Natural killer cell (primary cell): ENCODE measurements at places on chromosomes 2 and 18.
A peak's percentile ranks its signal among the peaks of the same experiment; 100 is the strongest.

GRCh38 chr2:184620367-184620766 lies 22.0 kb downstream of the ZNF804A start:
- DNase-seq, result no peak

DNA sequence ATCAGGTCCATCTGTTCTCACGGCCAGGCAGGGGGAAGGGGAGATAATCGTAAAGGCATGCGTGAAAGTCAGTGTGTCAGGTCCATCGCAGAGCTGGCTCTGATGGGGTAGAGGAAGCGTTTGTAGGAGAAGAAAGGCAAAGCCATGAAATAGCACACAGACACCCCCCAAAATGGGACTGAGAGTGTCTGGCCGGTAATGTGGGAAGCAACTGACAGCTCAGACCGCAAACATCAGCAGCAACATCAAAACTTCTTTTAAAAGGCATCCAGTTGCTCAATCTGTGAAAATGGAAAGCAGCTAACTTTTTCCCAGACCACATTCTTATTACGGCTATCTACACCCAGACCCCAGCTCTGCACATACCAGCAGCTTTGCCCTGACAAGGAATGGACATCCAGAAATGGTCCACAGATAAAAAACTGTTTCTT lies 232.6 kb downstream of the EN1 start:
- no peak for DNase-seq

- DNase-seq, result no peak
Measured at GRCh38 chr2:238075397-238075796, 14.6 kb downstream of the SCLY start.

- DNase-seq, result no peak
Measured at GRCh38 chr2:73904952-73905351, 12.1 kb downstream of the ACTG2 start.

GRCh38 chr2:191597186-191597751 lies 80.7 kb upstream of the NABP1 start:
- DNase-seq, result no peak

- DNase-seq, result no peak
Measured at GRCh38 chr18:33983126-33983525, 241.6 kb downstream of the NOL4 start.

GRCh38 chr18:45482286-45482685 lies 133.0 kb upstream of the SLC14A2 start:
- DNase-seq, result no peak

- no peak for DNase-seq
Measured at GRCh38 chr2:48588745-48589144, 28.9 kb upstream of the GTF2A1L start.

GRCh38 chr2:145815933-145816332 lies 1296.0 kb upstream of the ZEB2 start:
- DNase-seq, result no peak

- no peak for DNase-seq
Measured at GRCh38 chr2:7265286-7265685, 348.1 kb downstream of the RNF144A start.

DNA sequence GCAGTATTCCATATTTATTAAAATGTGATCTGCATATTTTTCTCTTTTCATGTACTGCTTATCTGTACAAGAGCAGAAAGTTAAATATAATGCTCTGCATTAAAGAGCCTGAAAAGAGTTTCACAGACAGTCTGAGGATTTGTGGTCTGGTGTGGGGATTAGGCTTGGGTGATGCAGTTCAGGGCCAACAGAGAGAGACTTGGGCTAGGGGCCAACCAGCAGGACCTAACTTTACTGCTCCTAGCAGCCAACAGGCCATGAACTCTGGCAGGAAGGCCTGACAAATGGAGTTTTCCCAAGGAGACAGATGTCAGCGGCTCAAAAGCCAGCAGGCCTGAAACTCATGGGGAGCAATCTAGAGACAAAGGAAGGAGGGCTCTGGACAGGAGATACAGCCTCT lies 169.6 kb downstream of the LRRTM1 start:
- DNase-seq, result no peak

- no peak for DNase-seq
Measured at GRCh38 chr2:178386986-178387597, 63.9 kb downstream of the PRKRA start.

DNA sequence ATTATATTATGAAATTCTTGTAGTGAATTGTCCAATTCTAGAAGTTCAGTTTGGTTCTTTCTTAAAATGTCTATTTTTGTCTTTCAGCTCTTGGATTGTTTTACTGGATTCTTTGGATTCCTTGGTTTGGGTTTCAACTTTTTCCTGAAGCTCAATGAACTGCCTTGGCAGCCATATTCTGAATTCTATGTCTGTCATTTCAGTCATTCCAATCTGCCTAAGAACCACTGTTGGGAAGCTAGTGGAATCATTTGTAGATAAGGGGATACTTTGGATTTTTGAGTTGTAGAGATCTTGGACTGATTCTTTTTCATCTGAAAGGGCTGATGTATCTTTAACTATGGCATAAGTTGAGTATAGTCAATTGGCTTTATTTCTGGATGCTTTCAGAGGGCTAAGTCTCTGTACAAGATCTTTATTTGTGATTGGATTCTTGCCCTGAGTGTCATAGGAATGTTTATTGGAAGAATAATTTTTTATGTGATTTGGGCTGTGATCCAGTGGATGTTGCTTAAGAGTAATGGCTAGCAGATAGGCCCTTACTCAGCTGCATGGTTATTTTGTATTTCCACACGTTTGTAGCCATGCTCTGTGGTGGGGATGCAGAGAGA lies 42.3 kb downstream of the SERPINB7 start:
- DNase-seq, result no peak

DNA sequence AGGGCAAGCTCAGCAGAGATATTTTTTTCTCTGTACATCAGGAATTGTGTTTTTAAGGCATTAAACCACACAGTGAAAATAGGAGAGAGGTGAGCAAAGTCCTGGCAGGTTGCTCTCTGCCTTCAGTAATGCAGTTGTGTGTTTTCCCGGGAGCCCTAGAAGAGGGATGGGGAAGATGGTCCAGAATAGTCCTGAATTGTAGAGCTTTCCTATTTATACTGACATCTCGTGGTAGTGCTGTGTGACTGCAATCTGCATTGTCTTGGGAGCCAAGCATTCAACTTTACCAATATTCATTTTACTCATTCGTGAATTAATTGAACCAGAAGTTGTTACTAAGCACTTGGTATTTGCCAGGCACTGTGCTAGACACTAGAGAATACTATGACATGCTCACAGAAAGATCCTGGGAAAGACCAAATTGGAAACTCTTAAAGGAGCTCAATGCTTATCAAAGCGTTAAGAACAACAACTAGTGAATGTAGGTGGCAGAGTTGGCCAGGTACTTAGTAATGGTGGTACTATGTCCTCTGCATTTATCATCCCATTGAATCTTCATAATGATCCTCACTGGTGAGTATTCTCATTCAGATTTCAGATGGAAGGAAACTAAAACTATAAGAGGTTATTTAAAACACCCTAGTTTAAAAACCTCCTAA lies 214.6 kb downstream of the TRIB2 start:
- DNase-seq, result peak; percentile 54

DNA sequence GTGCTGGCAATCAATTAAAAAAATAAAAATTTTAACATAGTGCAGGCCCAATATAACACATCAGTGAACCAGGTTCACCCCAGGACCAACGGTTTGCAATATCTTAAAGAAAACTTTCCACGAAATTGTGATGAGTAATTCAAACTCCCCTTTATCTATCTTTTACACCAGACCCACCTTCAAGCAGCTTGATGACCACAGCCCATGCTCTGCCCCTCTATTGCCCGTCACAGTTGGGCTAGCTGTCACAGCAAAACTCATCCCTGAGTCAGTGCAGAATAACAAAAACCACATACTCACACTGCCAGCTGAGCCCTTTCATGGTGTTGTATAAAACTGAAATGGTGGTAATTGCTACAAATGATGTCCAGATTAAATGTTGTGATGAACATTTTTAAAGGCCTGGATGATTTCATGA lies 112.5 kb upstream of the CREB1 start:
- peak; percentile 16 for DNase-seq

DNA sequence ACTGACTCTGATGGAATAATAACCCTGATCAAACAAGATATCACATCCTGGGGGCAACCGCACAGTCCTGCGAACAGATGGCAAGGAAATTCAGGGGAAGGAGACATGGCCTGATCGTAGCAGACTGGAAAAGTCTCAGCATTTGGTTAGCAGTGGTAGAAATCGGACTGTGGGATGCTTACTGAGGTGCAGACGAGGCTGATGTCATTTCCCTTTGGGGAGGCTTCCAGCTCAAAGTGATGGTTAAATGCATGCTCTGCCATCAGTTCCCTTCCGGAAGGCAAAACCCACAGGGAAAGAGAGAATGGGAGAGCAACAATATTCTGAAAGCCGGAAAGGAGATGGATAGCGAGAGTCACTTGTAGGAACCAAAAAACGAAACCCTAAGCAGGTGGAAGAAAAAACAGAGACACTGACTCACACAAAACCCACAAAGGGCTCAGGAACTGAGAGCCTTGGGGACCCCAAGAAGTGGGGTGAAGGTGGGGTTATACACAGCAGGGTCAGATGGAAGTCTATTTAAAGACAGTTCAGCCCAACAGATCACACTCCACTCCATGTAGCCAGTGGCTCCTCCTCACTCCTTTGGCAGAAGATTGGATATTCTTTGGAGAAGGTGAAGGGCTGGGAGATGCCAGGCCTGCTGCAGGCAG lies 93.1 kb downstream of the INPP5D start:
- DNase-seq, result no peak

- DNase-seq, result no peak
Measured at GRCh38 chr2:27990030-27990590, 99.6 kb downstream of the BABAM2 start.

DNA sequence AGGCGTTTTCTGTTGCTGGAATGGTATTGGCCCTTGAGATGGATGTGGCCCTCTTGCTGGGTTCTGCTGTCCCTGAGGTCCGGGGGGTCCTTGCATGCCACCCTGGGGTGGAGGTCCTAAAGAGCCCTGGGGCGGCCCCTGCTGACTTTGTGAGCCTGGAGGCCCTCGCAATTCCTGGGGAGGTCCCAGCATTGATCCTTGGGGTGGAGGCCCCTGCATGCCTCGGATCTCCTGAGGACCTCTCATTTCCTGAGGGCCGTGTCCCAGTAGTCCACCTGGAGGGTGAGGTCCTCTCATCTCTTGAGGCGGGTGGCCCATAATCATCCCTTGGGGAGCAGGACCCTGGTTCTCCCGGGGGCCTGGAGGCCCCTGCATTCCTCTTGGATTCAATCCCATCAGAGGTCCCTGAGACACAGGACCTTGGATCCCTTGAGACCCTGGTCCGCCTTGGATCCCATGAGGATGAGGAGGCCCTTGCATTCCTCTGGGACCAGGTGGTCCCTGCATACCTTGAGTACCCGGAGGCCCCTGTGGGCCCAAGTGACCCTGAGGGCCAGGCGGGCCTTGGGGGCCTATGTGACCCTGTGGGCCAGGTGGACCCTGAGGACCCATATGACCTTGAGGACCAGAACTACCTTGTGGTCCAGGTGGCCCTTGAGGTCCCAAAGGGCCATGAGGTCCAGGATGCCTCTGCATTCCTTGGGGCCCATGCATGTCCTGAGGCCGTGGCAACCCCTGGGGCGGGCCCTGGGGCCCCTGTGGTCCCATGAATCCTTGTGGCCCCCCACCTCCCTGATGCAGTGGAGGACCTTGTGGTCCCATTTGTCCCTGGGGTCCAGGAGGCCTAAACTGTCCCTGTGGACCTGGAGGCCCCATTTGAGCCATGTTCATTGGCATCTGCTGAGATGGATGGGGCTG lies 18.3 kb downstream of the SFT2D3 start:
- no peak for DNase-seq

DNA sequence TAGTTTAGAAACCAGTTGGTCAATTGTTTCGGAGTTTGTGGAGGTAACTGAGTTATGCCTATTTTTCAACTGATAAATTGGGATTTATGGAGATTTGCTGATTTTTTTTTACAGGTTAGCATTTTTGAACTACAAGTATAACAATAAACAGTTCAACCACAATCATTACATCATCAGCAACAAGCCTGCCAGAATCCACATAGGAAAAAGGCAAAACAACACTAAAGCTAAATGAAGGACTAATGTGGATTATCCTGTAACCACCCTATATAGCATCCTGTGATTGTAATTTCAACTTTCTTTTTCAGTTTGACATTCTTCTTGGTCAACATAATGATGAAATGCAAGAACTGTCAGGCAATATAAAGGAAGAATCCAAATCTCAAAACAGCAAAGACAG lies 76.5 kb downstream of the CCDC102B start:
- DNase-seq, result no peak

- no peak for DNase-seq
Measured at GRCh38 chr2:236997069-236997715, 88.5 kb upstream of the COPS8 start.

GRCh38 chr2:10604604-10605003 lies 85.2 kb downstream of the NOL10 start:
- no peak for DNase-seq

GRCh38 chr18:59218018-59218417 lies 1.9 kb upstream of the GRP start:
- no peak for DNase-seq

DNA sequence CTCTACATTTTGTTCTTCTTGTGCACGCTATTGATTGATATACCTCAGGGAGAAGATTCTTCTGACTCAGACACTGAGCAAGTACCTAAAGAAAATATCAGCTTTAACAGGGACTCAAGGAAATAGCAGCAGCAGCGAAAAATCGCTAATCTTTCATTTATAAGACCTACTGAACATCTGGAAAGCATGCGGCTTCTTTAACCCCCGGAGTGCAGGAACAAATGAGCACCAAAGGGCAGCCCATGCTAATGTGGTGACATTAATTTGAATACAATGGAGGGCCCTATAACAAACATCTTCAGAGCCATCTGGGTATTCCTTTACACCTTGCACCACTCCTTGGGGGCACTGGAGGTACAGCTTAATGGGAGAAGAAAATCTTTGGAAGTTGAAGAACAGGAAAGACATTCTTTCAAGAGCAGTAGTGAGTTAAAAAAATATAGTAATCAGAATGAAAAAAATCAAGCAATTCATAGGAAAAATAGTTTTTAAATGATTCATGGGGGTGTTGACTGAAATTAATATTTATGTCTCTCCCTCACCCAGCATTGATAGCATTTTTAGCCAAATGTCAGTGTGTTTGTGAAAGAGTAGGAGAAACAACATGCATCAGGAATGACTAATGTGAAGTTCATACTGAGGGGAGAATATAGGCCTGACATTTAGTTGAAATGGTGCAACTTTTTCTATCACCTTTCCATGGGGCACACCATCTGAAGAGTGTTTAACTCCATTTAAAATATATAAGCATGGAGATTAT lies 281.7 kb downstream of the HRH4 start:
- no peak for DNase-seq

- DNase-seq, result no peak
Measured at GRCh38 chr2:11998626-11999378, 252.4 kb downstream of the LPIN1 start.

DNA sequence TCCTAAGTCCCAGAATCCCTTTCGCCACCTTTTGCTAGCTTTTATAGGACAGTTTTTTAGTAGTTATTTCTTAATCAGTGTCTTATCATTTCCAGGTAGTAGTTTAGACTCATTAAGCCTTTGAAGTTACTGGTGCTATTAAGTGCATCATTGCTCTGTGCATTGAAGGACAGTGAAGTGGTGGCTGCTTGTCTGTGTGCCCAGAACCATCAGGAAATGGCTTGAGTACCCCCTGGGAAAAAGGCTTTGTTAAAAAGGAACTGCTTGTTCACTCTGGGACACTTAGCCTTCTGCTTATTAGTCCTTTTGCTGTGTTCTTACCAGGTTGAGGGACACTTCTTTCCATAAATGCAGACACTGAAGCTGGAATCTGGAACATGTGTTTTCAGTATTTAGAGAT lies 30.0 kb downstream of the DTNA start:
- DNase-seq, result no peak

- DNase-seq, result no peak
Measured at GRCh38 chr2:17644997-17645720, 104.7 kb downstream of the VSNL1 start.

- peak; percentile 27 for DNase-seq
Measured at GRCh38 chr18:56789004-56789888, 138.1 kb downstream of the WDR7 start.
